ENCODE measurements at places on chromosomes 4 and X.

GRCh38 chr4:10024303-10024702 lies 3.0 kb upstream of the SLC2A9 start:
- no peak for DNase-seq

DNA sequence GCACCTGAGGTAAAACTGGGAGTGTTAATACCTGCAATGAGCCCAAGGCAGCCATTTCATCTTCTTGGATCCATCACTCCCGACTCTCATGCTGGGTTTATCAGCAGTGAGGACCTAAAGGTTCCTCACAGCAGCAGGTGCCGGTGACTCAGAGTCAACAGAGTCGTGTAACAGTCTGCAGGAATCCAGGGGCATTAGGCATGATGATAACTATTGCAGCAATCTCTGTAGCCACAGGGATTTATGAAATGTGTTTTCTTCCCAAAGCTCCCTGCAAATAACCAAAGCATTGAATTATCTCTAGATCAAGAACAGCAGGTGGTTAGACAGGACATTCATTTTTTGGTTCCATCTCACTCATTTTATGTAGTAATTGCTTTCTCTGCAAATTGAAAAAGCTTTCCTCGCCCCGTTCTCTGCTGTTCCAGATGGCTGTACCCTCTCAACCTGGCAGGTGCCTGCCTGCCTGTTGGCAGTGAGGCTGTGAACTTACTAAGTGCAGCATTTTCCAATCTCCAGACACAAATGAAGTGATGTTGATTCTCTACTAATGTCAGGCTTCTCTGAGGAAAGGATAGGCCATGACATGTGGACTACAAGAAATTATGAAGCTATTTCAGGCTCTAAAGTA lies 48.1 kb upstream of the TSPAN7 start:
- no peak for DNase-seq

DNA sequence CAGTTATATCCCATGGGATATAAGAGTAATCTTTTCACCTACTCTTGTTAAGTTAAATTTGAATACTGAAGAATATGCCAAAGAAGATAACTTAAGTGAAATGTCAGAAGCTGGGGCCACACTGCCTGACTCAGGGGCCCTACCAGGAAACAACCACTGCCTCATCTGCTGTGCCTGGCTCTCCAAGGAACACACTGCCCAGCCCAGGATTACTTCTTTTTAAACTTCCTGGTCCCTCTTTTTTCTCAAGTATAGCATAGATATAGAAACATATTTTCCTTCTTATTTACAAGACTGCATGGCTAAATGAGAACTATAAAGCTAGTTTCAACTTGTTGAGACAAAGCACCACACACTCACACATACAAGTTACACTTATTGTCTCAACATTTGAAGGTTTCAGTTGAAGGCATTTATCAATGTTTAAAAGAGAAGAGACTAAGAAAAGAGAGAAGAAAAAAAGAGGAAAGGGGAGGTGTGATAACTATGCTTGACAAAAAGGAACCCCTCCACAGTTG lies 45.2 kb downstream of the MAML3 start:
- DNase-seq: no peak

- DNase-seq: no peak
Observed at GRCh38 chr4:58138786-58139668, 1028.8 kb upstream of the IGFBP7 start.

DNA sequence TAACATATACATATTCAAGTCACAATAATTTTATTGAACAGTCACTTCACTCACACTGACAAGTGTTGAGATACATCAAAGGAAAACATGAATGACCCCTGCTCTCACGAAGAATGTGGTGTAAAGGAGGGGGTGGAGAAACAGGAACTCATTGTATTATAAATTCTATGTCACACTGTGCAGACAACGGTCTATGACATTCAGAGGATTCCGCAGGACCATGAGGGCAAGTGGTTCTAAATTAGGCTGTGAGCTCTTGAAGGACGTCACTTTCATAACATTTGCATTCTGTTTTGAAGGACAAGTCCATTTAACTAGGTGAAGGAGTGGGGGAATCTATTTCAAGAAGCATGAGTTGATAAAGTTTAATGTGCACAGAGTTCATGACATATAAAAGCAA lies 415.2 kb upstream of the HS3ST1 start:
- DNase-seq: no peak

DNA sequence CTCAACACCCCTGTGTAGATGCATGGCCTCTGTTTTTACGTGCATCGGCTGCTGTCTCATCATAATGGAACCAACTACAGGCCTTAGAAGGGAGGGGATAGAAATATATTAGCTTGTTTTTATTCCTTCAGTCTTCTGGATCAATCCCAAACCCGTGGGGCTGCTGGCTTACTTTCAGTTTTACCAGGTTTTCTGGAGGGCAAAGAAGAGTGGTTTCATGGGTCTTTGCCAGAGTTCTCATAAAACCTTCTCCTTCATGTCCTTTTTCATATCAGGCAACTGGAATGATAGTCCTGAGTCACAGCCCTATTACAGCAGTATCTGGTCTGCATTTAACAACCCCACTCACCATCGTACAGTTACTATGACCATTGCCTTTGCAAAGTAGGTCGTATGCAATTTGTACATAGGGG lies 34.6 kb downstream of the PPP2R2C start:
- no peak for DNase-seq

- DNase-seq: no peak
Observed at GRCh38 chrX:27057883-27058282, 405.3 kb downstream of the PPP4R3C start.

DNA sequence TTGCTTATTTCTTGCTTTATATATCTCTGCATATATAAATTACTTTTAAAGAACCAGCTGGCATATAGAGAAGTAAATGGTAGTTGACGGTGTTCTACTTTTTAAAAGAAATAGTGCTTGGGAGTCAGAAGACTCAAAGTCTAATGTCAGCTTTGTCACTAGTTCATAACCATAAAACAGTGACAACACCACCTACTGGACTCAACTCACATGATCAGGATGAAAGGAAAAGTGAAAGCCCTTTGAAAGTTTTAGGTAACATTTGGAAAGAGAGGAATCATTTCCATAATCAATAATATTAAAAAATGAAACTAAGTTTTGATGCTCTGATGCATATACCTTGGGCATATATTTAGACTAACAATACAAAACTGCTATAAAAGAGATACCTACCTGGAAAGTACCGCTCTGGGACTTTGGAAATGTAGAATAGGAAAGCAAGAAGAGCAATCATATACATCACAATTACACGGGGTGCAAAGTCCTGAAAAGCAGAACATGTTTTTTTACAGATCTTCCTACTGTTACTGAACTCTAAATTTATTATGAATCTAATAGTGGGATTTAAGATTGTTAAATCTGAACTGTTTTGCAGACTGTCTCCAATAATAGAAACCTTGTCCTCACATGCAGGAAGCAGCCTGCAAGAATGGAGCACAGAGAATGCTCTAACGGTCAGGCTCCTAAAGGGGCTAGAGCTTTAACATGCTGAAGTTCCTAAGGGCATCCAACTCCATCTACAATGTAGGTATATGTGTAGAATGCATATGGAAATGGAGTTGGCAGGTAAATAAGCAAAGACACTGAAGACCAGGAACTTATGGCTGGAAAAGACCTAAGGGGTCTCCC lies 15.6 kb downstream of the PAQR3 start:
- DNase-seq: no peak

GRCh38 chr4:25862411-25863346 lies at the start of gene SEL1L3:
SEL1L3 (minus strand) TSS chr4:25862988; CDS start chr4:25862836, 152 bp downstream.
- no peak for DNase-seq

DNA sequence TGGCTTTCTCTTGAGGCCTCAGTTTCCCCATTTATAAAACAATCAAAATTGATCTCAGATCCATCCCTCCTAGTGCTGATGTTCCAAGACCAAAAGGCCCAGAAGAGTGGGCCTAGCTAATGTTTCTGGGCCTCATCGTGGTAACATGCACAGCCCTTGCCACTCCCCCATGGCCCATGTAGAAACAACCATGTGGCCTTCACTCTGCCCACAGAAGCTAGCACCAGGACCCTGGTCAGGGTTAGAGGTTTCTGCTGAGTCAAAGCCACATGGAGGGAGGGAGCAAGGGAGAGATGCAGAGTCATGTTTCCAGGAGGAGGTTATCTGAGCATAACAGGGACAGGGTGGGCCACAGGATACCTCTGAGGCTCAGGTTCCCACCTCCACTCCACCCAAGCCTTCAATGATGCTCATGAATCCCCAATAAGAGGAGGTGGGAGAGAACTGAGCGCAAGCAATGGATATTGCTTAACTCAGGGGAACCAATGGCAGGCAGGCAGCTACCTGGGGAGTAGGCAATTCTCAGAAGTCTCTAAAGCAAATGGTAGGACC lies 16.9 kb downstream of the OTUD5 start:
- DNase-seq: no peak

- DNase-seq: no peak
Observed at GRCh38 chr4:140268186-140268841, 105.1 kb upstream of the SCOC start.

DNA sequence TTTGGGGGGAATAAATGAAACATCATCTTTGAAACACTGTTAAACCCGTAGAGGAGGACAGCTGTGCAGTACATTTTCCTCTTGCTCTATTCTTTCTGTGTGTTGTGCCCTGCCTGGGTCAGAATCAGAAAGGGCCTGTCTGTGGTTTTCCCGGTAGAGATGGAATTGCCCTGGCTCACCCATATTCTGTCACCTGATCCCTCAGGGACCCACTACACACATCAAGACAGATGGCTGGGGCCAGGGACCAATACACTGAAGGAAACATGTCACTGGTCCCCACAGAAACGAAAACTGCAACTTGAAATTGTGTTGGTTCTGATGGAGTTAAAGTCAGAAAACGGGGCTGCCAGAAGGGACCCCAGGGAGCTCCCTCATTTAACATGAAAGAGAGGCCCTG lies 114.9 kb downstream of the ZNF827 start:
- DNase-seq: no peak

GRCh38 chr4:46930891-46931290 lies 21.8 kb upstream of the COX7B2 start:
- no peak for DNase-seq

DNA sequence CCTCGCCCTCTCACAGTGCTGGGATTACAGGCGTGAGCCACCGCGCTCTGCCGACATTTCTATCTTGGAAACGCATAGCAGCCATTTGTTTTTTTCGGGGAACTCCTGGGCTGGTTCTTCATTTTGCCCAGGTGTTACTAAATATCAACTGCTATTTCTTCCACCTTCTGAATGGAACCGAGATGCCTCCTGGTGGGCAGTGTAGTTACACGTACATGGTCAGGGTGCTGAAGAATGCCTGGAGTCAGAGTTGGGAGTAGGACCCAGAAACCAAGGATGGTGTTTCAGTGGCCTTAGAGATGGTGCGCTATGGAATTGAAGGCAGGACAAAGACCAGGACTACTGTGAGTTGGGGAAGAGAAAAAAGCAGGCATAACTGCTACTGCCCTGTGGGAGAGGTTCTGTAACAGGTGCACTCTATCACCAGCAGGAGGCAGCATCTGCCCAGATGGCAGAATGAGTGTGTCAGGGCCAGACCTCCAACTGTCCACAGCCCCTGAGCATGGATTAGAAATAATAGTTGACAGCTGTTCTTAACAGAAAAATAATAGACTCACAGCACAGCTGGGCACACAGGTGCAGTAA lies 81.7 kb downstream of the ZC4H2 start:
- DNase-seq: no peak

DNA sequence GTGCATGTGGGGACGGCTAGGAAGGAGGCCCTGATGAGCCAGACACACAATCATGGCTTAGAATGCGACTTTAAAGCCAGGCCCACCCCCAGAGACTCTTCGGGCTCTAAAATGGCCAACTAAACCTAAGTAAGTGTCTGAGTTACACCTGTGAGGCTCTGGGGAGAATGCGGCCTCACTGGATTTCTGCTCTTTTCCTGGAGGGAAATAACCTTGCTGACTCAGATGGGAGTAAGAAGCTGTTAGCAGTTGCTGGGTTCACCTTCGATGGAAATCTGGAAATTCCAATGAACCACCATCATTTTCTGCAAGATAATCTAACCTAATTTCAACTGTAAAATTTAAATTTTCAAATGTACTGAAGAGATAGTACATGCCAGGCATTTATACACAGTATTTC lies 97.6 kb upstream of the MAML3 start:
- no peak for DNase-seq

DNA sequence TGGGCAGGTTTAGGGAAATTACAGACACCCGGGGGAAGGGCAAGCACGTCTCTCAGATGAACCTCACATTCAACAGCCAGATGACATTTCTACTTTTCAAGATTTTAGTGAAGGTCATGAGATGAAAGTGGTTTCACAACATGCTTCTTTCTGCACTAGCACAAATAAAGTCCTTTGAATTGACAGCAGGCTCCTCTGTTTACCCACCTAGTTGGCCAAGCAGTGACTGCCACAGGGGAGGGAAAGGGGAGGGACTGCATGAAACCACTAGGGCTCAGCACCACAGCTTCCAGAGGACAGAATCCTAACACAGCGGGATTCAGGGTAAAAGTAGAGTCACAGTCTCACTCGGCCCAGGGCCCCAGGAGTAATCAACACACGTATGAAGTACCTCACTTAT lies 6.2 kb downstream of the RAB40A start:
- DNase-seq: no peak

DNA sequence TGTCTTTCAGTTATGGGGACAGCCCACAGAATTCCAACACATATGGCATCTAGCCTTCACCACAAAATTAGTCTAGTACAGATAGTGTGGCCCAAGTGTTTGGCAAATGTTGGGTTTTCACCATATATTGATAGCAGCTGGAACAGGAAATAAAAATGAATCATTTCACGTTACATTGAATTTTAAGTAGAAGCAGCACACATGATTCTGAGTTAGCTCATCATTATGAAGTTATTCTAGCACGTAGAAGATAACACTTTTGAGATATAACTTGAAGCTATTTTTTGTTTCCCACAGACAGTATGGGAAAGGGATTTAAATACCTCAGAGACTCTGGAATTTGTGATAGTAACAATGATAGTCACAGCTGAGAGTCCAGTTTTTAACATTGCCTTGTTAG lies 118.7 kb downstream of the FAT4 start:
- no peak for DNase-seq
